ENCODE measurements at places on chromosomes 2 and 18. TPM values are rescaled to one million over a fixed set of nuclear protein-coding genes. Genes with fewer than 3 reads are reported as not detected.

The FAM237A gene
- total RNA-seq: not detected

The OR6B2 gene
- total RNA-seq: not detected

The CDH2 gene
- total RNA-seq: 0.16 TPM

The KRTCAP3 gene
- total RNA-seq: 31.2 TPM

The DSG4 gene
- total RNA-seq: not detected

The GAD1 gene
- 0.66 TPM for total RNA-seq

The ABHD1 gene
- total RNA-seq: 0.29 TPM

DNA sequence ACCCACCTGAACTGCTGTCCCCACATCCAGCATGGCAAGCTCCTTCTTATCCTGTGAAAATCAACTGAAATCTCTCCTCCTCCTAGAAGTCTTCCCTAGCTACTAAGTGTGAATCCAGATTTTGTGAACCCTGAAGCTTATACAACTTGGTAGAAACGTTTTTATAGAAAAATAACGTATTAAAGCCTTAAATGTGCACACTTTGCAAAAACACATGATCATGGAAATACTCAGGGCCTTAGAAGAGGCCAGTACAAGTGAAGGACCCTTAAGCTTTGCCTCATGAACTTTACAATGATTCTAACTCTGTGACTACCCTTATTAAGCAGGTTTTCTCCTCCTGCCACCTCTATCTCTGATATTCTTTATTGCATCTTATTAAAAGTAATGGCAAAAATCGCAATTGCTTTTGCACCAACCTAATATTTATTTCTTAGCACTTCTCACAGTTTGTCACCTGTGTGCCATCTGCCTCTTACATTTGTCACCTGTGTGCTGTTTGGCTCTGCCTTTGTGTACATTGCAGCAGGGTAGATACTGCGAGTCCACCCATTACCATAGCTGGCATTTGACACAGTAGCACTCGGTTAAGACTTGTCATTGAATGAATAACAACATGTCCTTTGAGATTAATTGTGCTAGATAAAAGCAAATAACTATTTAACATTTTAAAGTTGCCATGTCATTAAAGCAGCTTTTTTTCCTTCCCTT lies 42.2 kb downstream of the FRZB start:
- no peaks in the 10 kb centered on the region for H3K36me3 ChIP-seq
- H3K27me3 ChIP-seq: no peaks in the 10 kb centered on the region
- no peak overlapping the region for H3K4me3 ChIP-seq

GRCh38 chr2:207166349-207167098 lies 776 bp upstream of the KLF7 start:
- H3K27ac ChIP-seq: peak overlapping the region; percentile 100
- peak; percentile 78 for DNase-seq
- peak overlapping the region; percentile 90 for H3K4me3 ChIP-seq
- H3K27me3 ChIP-seq: no peaks in the 10 kb centered on the region
- no peaks in the 10 kb centered on the region for H3K36me3 ChIP-seq

- H3K27me3 ChIP-seq: peaks cover 75% of the 10 kb centered on the region
- H3K4me1 ChIP-seq: no peaks in the 10 kb centered on the region
- H3K27ac ChIP-seq: no peak overlapping the region
- no peak overlapping the region for H3K4me3 ChIP-seq
Measured at GRCh38 chr2:176164201-176164600, 7.1 kb downstream of the HOXD3 start.

DNA sequence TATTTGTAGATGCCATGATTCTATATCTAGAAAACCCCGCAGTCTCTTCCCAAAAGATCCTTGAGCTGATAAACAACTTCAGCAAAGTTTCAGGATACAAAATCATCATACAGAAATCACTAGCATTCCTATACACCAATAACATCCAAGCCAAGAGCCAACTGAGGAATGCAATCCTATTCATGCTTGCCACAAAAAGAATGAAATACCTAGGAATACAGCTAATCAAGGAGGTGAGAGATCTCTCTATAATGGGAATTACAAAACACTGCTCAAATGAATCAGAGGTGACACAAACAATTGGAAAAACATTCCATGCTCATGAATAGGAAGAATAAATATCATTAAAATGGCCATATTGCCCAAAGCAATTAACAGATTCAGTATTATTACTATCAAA lies 551.4 kb upstream of the SLC39A10 start:
- H3K4me1 ChIP-seq: no peaks in the 10 kb centered on the region
- no peaks in the 10 kb centered on the region for H3K36me3 ChIP-seq

DNA sequence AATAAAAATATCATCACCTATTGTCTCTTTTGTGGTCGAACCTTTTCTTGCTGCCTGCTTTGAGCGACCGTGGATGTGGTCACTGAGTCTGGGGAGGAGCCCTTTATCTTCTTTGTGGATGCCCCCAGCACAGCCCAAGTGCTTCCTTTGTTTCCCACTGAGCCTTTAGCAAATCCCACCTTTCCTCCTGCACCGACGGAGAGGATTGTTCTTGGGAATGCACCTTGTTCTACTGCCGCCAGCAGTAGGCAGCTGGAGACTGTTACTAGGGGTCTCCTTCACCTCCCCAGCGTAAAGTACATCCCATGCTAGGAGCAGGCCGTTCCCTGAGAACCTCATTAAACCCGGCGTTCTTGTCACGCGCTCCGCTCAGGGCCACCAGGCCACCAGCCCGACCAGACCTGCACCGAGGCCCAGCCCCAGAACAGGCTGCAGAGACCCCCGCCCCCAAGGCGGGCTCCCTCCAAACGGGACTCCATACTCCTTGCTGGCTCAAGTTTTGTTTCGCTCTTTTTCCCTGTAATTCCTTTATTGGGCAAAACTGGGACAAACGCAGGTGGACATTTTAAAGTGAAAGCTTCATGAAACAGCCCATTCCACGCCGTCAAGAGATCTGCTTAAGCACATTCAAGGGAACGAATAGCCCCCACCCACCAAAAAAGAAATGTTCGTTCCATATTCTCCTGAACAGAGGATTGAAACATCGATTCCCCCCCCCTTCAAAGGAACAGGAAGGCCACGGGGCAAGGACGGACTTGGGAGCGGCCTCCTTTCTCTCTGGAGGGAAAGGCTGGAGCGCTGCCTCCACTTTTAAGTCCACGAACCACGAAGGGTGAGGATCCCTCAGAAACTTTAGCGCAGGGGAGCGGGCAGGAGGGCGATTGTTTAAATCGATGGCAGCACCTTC lies 1.1 kb upstream of the MAT2A start:
- H3K4me3 ChIP-seq: peak overlapping the region; percentile 92
- no peaks in the 10 kb centered on the region for H3K36me3 ChIP-seq
- H3K4me1 ChIP-seq: no peaks in the 10 kb centered on the region
- H3K27me3 ChIP-seq: no peaks in the 10 kb centered on the region
- peak; percentile 59 for DNase-seq

DNA sequence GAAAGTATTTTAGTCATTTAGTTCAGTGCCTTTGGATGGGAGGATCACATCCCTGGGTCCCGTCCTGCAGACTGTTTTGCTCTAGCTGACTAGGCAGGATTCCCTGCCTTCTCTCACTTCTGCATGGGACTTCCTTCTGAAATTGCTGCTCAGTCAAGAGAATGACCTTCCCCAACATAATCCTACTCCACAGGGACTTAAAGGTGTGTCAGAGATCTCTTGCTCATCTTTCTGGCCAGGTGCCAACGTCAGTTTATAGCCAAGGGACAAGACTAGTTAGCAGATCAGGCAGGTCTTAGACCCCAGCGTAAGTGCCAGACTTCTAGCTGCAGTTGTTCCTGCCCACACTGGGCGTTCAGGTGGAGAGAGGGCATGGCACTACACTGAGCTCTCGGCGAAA lies 9.5 kb upstream of the IL1B start:
- H3K27ac ChIP-seq: no peak overlapping the region
- DNase-seq: no peak
- no peaks in the 10 kb centered on the region for H3K36me3 ChIP-seq
- no peaks in the 10 kb centered on the region for H3K4me1 ChIP-seq
